ENCODE measurements at places on chromosomes 6 and 20.

- DNase-seq, result no peak
Observed at GRCh38 chr6:170535004-170535403, 18.1 kb downstream of the PSMB1 start.

- no peak for DNase-seq
Observed at GRCh38 chr6:56021943-56022342, 146.6 kb upstream of the BMP5 start.

DNA sequence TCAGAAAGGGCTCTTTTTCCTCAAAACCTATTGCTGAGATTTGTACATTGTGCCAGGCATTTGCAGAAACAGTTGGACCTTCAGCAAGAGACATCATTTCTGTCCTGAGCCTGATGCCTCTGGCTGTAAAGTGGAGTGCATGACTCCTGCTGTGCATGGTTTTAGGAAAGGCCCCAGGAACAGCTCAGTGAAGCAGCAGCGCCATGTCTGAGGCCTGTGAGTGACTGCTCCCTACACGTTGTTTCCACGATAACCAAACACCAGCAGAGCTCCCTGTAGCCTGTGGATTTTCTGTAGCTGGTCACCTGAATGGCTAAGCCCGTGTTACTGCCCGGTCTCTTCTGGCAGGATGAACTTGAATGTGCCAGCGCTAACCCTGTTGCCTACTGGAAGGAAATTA lies 232.5 kb downstream of the TFAP2C start:
- no peak for DNase-seq

DNA sequence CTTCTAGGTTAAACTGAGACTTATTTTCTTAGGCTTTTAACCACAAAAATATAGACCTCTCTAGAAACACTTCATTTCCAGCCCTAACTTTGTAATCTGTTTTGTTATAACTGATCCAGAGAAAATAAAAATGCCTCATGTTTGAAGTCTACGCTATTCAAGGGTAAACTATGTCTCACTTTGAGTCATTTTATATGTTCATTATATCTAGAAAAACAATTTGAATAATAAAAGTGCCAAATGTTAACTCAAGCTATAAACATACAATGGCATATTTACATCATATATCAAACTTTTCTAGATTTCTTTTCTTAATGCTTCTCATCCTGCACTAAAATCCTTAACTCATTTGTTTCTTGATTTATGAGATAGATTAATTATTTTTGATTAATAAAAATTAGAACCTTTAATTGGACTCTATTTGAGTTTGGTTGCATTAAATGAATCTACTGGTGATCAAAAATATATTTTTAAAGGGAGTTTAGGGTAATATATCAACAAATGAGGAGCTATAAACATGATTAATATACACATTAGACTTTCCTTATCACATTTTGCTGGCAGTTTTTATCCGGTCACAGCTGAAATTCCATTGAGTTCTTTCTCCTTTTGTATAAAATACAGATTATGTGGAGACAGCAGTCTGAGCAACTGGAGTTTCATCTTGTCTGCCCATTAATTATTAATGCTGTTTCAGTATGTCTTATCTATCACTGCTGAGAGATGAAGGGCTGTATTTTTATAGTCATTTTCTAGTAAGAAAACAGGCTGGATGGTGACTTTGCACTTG lies 246.5 kb downstream of the TBX18 start:
- DNase-seq, result no peak
